A673 (cell line): ENCODE measurements at places on chromosomes 12 and 14.

- peak; percentile 62 for DNase-seq
Measured at GRCh38 chr14:74324931-74325361, 22.2 kb upstream of the ABCD4 start.

DNA sequence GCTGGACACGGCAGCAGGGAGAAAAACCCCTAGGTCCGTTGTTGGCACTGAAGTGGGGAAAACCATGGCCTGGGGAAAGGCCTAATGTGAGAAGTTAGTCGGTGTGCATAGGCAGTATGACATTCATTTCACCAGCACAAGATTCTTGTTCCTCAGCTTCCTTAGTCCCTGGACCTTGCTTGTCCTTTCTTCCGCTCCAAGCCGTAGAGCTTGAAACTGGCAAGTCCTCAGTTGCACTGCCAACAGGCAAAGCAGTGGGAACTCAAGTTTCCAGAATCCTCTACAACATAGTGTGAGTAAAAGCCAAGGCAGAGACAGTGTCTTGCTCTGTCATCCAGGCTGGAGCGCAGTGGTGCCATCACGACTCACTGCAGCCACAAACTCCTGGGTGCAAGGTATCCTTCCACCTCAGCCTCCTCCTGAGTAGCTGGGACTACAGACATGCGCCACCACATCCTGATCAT, 138.5 kb upstream of the AMIGO2 start:
- no peak for DNase-seq

DNA sequence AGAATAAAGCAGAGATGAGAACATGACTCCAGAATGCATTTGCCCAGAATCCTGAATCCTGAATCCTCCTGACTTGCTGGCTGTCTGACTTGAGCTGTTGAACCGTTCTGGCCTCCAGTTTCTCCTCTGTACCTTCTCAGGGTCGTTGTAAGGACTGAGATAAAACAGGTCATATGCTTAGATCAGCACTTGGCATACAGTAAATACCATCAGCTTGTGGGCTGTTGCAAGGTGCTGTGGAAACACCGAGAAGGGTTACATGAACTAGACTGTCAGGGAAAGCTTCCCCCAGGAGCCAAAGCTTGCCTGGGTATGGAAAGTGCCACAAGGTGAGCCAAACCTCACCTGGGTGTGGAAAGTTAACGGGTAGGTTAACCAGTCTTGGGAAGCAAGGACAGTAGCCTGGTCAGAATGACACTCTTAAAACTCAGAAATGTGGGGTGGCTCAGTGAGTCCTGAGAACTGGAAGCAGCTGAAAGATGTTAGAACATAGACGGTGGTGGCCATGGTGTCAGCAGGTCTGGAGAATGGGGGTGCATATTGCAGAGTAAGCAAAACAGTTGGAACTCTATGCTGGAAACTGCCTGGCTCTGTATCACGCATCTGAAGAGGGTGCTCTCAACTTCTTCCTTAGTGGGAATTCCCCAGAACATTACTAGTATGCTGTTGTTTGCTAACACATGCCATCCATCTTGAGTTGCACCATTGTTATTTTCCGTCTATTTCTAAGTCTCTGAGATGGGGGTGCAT, 105.3 kb upstream of the DYRK2 start:
- DNase-seq: no peak

DNA sequence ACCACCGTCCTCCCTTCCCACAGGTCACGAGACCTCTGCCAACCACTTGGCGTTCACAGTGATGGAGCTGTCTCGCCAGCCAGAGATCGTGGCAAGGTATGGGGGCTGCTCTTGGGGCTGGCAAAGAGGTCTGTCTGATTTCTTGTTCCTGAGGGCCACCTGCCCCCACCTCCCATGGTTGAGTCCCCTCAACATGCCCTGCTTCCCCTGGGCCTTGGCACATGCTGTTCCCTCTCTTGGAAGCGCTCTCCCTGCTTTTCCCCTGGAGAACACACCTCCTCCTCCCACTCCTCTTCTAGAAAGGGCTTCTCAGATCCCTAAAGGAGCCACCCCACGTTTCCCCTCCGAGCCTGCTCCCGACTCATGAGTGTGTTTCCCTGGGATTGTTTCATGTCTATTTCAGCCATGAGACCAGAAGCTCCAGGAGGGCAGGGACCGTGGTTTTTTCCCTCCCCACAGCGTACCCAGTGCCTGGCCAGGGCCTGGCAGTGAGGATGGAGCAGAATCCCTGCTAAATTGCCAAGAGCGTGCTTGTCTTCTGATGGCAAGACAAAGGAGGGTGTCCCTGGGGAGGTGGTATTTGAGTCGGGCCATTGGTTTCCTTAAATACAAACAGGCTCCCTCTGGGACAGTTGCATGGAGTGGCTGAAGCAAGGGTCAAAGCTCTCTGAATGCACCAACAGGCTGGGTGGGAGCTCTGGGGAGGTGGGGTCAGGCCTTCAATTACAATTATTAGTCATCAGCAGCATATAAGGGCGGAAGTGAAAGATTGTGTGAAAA, 34.1 kb downstream of the CYP46A1 start:
- peak; percentile 47 for DNase-seq

DNA sequence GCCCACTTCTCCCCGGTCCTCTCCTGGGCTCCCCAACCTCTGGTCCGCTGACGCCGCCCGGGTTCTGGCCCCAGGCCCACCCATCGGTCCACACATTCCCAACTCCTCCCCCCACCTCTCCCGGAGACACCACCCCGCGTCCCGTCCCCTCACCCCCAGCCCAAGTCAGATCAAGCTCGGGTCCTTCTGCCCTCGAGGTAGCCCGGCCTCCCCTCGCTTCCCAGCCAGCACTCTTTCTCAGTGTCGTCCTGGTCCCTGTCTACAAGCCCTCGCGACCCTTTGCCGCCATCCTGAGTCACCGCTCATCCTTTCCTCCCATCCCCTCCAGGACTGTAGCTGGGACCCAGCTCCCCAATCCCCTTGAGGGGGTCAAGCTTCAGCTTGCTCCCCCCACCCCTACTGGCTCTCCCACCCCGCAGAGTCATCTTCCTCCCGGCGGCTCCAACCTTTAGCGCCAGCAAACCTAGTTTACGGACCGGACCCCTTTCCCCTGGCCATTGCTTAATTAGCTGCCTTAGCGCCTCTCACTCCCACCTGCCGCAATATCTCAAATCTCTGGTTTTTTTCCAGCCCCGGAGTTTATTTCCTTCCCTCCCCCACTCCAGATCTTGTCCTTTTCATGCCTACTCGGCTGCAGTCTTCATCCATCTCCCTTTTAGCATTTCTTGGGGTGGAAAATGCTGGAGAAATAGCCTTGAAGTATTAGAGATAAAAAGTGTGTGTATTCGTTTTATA, 1.1 kb downstream of the PPP4R4 start:
- DNase-seq: no peak

GRCh38 chr12:64587447-64587846, 22.8 kb upstream of the RASSF3 start:
- DNase-seq: no peak

DNA sequence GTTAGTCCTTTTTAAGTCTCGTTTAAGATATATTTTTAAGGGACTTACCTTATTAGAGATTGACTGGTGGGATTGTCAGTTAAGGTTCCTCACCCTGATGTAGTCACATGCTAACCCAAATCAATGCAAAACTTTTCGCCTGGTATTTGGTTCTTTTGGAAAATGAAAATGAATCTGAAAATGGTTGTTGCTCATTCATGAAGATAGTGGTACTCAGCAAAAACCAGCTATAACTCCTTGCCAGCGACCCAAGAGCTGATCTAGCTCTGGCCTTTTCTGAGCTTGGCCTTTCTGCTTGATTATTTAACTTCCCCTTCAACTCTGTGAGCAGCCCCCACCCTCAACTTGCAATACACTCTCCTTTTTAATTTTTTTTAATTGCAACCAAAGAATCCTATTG, 85.0 kb upstream of the GTF2A1 start:
- DNase-seq: no peak

DNA sequence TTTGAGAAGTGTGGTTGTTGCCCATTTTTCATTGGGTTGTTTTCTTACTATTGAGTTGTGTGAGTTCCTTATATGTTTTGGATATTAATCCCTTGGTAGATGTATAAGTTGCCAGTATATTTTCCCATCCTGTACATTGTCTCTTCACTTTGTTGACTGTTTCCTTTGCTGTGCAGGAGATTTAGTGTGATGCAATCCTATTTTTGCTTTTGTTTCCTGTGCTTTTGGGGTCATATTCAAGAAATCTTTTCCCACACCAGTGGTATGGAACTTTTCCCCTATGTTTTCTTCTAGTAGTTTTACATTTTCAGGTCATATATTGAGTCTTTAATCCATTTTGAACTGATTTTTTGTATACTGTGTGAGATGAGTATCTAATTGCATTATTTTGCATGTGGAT, 92.8 kb downstream of the PTHLH start:
- no peak for DNase-seq

GRCh38 chr14:102502571-102502970, 7.0 kb downstream of the ANKRD9 start:
- DNase-seq: no peak

DNA sequence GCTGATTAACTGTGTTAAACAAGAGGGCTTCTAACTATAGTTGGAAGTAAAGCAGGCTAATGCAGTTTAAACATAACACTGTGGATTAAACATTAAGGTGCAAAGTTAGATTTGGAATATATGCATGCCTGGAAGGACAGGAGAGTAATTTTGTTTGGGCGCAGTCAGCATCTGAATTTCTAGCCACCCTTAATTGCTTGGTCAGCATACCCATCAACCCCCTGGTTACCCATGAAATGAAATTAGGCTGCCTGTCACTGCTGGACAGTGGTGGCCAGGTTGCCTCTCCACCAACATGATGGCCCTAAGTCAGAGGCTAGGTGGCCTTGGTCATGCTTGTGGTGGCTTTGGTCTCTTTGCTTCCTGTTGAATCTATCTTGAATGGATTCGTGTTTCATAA, 30.0 kb upstream of the PTPRB start:
- no peak for DNase-seq

- DNase-seq: no peak
Measured at GRCh38 chr12:110688446-110689280, at the start of gene HVCN1. TSS of gene HVCN1 (minus strand) at chr12:110689115. CDS start at chr12:110683245, 5,870 bp downstream.

- DNase-seq: no peak
Measured at GRCh38 chr12:115452751-115453281, 768.8 kb upstream of the TBX3 start.

DNA sequence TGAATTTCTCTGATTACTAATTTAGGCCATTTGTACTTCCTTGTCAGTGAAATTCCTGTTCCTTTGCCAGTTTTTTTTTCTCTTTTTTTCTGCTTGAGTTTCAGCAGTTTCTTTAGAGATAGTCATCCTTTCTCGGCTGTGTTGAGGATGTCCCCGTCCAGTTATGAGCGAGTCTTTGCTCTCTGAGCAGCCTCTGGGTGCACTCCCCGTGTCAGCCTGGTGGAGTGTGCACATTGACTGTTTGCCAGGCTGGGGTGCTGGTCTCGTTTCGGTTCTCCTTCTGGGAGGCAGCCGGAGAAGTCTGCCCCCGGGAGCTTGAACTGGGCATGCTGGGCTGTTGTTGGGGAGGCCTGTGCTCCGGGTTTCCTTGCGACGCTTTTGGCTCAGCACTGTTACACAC, 3.0 kb downstream of the PACS2 start:
- peak; percentile 28 for DNase-seq

DNA sequence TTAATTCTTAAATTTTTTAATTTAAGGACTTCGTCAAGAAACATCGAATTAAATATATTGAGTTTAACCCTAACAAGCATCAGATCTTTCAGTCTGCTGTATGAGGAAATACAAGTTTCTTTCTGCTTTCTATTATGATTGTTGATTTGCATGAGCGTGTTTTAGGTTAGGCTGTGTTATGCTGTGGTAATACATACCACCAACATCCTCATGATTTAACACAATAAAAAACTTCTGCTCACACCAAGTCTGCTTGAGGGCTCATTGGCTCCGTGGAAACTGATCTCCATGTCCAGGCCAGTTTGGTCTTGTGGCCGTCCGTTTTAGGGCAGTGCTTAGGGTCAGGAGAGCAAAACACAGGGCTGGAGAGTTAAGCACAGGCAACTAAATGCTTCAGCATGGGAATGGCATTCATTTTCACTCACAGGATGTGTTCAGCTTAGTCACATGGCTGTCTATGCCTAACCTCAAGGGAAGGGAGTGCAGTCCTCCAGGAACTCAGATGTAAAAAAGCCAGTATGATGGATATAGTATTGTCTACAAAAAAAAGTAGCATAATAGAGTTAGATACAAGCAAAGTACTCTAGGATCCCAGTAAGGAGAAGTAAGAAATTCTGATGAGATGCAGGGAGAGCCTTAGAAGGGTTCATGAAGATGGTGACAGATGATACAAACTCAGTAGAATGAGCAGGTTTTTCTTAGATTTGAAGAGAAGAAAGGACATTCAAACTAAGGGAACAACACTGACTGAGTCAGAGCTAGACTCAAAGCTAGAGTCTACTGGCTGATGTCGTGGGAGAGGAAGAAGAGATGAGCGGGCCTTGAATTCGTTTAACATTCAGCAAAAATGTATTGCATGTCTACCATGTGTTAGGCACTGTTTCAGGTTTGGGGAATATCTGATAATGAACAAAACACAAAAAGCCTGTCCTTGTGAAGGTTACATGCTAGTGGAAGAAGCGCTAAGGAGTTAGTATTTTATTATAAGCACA, 16.3 kb downstream of the MARK3 start:
- no peak for DNase-seq

DNA sequence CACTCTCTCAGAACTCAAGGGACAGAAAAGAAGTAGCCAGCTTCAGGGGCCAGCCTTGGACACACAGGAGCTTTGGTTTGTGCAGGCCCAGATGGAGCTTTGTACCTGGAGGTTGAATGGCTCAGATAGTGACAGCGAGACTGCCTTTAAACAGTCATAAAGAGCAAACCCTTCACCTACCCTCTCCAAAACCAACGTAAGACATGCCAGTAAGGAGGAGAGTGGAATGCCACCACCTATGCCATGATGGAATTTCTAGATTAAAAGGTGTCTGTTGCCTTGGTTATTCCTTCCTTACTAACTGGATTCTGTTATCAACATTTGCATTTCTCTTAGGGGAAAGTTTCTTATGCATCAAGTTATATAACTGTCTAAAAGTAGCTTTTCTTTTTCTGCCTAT, 98.1 kb downstream of the EML1 start:
- DNase-seq: no peak
